ENCODE measurements at places on chromosomes 5 and 9.

DNA sequence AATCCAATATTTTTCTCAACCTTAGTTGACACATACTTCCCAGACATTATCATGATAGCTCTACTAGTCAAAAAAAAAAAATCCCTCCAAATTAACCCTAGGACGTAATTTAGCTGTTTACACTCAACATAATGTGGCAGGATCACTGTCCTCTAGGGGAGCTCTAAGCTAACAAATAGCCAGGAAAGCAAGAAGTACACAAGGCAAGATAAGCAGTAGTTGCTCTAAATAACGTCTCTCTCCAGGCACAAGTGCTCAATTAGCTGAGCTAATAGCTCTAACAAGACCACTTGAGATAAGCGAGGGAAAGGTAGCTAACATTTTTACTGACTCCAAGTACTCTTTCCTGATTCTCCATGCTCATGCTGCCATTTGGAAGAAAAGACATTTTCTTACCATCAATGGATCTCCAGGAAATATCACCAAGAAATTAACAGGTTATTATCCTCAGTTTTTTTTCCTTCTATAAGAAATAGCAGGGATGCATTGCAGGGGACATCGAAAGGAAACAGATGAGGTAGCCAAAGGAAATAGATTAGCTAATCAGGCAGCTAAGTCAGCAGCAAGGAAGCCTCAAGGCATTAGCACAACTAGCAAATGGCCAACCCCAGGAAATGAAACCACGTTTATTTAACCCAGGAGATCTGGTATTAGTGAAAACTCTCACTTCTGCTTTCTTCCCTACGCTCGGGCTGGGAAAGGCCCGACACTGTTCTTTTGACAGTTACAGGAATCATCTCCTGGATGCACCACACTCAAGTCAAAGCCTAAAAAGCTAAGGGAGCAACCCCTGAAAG is 614.1 kb downstream of the PTPRD start:
- DNase-seq, result no peak

DNA sequence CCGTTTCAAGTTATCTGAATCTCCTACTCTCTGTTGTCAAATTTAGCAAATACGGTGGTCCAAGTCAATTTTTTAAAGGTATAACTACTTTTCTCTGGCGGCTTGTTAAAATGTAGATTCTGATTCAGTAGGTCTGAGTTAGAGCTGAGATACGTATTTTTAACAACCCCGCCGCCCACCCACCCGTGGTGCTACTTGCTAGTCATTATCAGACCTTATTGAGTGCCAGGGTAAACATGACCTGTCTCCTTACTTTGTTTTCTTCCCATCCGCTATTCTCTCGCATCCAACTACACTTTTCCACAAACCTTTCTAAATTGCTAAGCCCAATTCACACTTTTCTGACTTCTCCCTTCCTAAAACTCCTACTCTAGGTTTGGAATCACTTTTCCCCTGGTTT is 694 bp upstream of the PLAA start:
- DNase-seq, result no peak

DNA sequence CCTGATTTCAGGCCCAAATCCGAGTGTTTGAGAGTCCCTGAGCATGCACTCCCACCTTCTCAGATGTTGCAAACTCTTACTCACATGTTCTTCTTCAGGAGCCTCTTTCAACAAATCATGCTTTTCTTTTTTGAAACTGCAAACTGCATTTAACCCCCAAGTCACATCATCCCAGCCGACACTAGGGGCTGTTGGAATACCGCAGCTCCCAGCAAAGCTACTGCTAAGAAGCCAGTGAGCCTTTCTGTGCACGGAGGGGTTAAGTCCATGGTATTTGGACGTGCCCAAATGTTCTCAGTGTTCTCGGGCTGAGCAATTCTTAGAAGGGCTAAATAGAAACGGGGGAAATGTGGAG is 282.9 kb downstream of the NFIB start:
- no peak for DNase-seq

DNA sequence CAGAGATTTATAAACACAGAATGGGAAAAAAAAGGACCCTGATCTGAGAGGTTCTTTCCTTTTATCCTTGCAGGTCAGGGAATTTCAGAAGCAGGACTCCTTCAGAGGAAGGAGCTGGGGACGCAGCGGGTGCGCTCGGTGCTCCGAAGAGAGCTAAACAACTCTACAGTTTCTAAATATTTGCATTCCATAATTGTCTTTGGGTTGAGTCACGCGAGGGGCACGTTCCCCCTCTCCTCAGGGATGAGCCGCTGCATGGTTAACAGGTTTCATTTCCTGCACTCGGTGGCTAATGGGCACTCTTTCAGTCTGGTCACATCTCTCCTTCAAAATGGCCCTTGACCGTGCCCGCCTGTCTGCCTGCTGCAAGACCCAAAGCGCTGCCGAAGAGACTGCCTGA is 165.0 kb upstream of the HMHB1 start:
- DNase-seq, result no peak

DNA sequence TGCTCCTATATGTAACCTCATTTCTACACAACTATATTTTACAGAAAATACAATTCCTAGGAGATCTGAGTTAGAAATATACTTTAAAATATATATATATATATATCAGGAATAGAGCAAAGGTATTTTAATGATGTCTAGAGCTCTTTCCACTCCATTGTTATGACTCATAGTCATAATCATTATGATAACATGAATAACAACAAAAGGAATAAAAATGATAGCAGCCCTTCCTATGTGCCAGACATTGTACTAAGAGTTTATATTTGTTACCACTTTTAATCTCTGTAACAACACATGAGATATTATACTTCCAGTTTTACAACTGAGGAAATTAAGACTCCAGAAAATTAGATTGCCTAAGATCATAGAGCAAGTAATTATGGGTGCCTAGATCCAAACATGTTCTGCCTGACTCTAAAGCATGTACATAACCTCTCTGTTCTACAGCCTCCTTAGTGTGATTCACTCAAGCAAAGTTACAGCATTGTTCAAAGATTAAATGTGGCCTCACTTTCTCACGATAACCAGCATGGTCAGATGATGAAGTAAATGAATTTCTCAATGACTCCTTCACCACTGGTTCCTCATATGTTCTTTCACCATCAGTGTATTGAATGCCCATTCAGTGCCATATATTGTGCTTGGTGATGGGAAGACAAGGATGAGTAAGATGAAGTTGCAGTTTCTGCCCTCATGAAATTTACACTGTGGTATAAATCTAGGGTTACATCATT is 452.1 kb downstream of the EFNA5 start:
- DNase-seq, result no peak

GRCh38 chr5:43065948-43066798 is 26.1 kb upstream of the ANXA2R start:
- peak; percentile 63 for DNase-seq

- DNase-seq, result no peak
These were observed 562.8 kb downstream of the PTPRD start for GRCh38 chr9:10050016-10050415.

GRCh38 chr9:8653855-8654254 is 854.3 kb upstream of the DMAC1 start:
- no peak for DNase-seq

- no peak for DNase-seq
These were observed 17.3 kb downstream of the CENPH start for GRCh38 chr5:69206528-69207190.

- no peak for DNase-seq
These were observed 4.3 kb downstream of the CAAP1 start for GRCh38 chr9:26888271-26888670.

DNA sequence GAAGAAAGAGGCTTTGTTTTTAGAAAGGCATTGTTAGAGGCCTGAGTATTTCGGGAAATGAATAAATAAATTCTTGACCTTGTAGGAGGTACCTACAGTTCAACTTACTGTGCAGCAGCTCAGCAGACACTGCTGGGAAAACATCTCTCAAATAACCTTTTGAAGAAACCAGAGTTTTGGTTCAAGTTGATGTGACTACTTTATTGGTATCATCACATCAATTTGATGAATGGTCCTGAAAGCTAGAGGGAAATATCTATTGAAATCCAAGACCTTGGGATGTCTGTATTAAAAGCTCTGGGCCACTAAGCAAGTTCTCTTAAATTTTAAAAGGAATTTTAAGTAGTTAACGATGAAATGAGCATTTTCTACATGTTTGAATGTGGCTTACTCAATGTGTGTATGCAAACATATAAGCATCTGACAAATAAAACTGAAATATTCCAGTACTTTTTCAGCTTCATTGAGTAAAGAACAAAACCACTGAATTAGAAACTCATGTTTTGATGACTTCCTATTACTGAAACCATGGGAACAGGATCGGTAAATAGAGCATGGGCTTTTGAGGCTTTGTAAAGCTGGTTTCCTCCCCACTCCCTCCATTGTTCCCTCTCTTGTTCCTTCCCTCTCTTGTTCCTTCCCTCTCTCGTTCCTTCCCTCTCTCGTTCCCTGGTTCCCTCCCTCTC is 36.7 kb downstream of the SLC27A6 start:
- DNase-seq, result no peak

DNA sequence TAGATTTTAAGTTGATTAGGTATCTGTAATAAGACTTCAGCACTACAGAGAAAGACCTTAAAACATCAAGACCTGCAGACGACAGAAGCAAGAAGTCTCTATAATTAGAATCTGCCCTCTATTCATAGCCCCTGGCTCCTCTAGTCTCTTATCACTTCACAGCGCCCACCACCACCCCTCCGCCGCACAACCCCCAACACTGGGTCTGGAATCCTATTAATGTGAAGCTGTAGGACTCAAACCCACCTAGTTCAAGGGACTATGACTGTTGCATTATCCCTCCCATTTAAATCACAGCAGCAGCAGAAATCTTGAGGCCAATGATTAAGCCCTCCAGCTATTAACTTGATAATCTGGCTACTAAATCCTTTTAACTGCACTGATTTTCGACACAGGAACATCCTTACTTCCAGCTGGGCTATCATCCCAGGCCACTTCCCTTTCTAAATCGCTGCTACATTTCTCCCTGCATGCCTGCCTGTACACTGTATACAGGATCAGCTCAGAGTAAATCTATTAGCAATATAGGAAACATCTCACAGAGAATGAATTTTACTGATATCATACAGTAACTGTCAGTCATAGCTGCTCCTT is 159.5 kb upstream of the GRAMD2B start:
- DNase-seq, result no peak

All from activated effector memory CD4-positive, alpha-beta T cell treated with Interleukin-2 at 50 U/mL for 16 hours (primary cell).